HS-5 (cell line): ENCODE measurements at places on chromosomes 12 and 14.
A peak's percentile ranks its signal among the peaks of the same experiment; 100 is the strongest.

GRCh38 chr12:90075685-90076084, 367.0 kb upstream of the ATP2B1 start:
- DNase-seq = no peak

GRCh38 chr14:59595071-59595470, 18.5 kb upstream of the CCDC175 start:
- DNase-seq = no peak

DNA sequence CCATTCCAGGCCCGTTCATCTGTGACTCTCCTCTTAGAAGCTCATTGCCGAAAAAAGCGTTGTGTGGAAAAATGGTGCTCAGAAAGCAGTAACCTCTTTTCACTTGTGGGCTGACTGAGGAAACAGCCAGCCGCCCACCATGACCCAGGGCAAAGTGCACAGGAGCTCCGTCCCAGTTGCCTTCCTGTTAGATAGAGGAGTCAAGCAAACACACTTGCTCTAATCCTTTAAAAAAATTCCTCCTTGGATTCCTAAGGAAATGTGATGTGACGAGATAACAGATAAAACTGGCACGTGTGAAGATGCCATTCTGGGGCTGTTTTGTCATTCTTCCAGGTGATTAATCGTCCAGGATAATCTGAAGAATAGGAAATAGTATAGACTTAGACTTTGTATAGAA, 396.8 kb upstream of the DDHD1 start:
- no peak for DNase-seq

- no peak for DNase-seq
Observed at GRCh38 chr14:92704036-92704804, 44.2 kb downstream of the LGMN start.

GRCh38 chr12:68474467-68475204, 136.1 kb upstream of the RAP1B start:
- DNase-seq = no peak

DNA sequence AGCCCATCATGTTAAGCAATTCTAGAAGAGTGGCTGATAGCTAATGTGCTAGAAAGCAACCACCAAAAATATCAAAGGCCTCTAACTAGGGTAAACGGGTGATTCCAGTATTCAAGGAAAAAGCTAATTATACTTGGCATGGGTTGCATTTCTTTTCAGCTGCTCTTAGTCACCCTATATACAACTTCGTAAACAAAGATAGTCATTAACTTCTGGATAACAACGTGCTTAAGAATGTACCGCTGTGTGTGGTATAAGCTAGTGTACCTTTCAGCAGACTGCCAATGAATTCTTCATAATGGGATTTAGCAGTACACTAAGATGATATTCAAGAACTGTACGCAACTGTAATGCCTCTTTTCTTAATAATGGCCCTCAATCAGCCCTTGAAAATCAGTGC, 42.2 kb upstream of the SLC6A13 start:
- DNase-seq = no peak

- peak; percentile 34 for DNase-seq
Observed at GRCh38 chr14:74583689-74584434, 28.2 kb downstream of the LTBP2 start.

GRCh38 chr12:81196595-81196994, 118.7 kb downstream of the ACSS3 start:
- no peak for DNase-seq

DNA sequence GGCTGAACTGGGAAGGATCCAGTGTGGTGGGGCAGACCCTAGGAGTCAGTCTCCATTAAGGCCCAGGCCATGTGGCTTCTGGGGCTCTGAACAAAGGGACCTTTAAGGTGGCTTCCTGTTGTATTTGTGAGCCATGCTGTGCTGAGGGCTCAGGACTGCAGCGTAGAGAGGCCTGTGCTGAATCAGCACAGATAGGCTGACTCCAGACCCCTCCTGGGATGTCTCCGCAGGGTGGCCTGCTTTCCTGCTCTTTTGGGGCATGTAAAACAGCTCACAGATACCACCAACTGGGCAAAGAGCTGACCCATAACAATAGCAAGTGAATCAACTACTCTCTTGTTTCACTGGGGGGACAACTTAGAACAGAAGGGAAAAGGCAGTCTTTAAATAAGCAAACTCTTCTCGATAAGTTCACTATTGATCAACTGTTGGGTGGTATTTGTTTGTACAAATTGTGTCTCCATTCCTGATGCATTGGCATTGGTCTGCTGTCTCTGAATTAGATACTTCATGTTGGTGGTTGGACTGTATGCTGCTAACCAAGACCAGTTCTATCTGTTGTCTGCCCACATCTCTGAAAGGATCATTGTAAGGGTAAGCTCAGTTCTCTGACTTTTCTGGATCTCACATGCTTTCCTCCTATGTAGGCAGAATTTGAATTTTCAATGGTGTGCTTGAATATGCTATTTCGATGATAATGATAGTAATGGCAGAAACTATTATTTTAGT, 71.8 kb downstream of the MYRFL start:
- no peak for DNase-seq

DNA sequence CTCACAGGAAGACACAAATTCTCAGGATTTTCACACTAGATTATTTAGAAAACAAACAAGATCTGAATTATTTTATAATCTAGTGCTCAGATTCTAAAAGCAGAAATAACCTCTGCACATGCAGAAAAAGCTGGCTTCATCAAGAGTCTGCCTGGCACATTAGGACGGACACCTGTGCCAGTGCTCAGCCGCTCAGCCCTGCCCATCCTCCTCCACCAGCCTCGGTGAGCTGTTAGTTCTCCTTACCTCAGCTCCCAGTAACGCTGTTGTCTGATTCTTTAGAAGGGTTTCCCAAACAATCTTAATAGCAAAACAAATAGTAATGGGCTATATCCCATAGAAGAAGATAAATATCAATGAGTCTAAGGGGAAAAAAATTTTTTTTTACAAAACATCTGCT, 27.7 kb downstream of the DUSP16 start:
- no peak for DNase-seq

- no peak for DNase-seq
Observed at GRCh38 chr14:61753631-61754030, 8.6 kb upstream of the SNAPC1 start.

- no peak for DNase-seq
Observed at GRCh38 chr12:89070603-89071002, 281.7 kb downstream of the DUSP6 start.

DNA sequence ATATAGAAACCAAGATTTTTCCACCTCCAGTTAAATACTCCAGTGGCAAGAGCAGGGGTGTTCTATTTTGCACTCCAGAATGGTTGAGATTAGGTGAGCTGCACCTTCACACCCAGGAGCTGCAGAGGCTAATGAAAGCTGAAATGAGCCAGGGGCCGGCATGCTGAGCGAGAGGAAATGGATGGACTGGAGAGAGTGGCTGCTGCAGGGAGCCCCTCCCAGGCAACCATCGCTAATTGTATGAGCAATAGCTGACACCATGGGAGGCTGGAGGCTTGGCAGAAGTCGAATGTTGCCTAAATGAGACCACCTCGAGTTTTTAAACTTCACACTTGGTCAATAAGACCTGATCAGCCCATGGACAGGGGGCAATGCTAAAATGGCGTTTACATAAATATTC, 301.8 kb upstream of the TMPO start:
- DNase-seq = no peak

- no peak for DNase-seq
Observed at GRCh38 chr14:30058401-30058800, 130.8 kb upstream of the PRKD1 start.

DNA sequence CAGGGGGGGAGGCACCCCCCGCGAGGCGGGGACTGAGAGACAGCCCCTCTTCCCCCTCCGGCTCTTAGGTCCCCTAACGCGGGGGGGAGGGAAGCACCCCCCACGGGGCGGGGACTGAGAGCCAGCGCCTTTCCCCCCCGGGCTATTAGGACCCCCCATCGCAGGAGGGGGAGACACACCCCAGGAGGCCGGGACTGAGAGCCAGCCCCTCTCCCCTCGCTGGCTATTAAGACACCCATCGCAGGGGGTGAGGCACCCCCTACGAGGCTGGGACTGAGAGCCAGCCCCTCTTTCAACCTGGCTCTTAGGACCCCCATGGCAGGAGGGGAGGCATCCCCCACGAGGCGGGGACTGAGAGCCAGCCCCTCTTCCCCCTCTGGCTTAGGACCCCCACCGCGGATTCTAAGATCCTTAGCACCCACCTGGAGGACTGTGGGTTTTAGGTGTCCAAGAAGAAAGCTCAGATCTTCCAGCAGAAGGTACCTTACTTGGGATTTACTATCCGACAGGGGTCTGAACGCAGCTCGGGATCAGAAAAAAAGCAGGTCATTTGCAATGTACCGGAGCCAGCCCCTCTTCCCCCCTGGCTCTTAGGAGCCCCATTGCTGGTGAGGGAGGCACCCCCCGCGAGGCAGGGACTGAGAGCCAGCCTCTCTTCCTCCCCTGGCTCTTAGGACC, 197.8 kb upstream of the PZP start:
- DNase-seq = no peak

- DNase-seq = no peak
Observed at GRCh38 chr12:1992732-1993131, 11.5 kb downstream of the DCP1B start.

DNA sequence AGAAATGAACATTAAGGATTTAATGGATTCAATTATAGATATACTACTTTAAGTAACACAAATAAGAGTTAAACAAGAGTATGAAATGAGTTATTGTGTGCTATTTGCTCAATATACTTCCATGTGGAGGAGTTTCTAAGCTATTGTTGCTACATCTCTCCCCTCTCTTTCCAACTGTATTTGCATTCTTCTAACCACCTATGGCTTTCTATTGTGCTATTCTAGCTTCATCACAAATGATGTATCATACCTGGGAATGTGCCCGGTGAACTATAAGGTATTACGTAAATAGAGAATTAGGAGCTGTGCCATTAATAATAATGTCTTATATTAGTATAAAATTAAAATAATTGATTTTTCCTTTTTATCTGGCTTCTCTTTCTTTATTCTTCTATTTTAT, 87.1 kb upstream of the PLEKHG7 start:
- no peak for DNase-seq

- no peak for DNase-seq
Observed at GRCh38 chr14:28012629-28013415, 753.8 kb upstream of the FOXG1 start.

GRCh38 chr12:85866986-85867776, 6.9 kb upstream of the NTS start:
- DNase-seq = peak; percentile 35

GRCh38 chr14:94685681-94686485, 73.7 kb downstream of the SERPINA3 start:
- no peak for DNase-seq

- no peak for DNase-seq
Observed at GRCh38 chr14:96082420-96083300, 43.5 kb downstream of the C14orf132 start.

- DNase-seq = no peak
Observed at GRCh38 chr12:76920172-76921099, 41.6 kb upstream of the CSRP2 start.

DNA sequence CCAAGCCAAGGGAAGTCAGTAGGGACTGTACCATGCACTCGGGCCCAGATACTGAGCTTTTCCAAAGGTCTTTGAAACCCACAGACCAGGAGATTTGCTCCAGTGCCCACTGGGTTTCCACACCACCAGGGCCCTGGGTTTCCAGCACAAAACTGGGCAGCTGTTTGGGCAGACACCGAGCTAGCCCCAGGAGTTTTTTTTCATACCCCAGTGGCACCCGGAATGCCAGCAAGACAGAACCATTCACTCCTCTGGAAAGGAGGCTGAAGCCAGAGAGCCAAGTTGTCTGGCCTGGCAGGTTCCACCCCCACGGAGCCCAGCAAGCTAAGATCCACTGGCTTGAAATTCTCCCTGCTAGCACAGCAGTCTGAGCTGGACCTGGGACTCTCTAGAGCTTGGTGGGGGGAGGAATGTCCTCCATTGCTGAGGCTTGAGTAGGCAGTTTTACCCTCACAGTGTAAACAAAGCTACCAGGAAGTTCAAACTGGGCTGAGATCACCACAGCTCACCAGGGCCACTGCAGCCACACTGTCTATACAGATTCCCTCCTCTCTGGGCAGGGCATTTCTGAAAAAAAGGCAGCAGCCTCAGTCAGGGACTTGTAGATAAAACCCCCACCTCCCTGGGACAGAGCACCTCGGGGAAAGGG, 793.7 kb downstream of the RPS29 start:
- DNase-seq = no peak

DNA sequence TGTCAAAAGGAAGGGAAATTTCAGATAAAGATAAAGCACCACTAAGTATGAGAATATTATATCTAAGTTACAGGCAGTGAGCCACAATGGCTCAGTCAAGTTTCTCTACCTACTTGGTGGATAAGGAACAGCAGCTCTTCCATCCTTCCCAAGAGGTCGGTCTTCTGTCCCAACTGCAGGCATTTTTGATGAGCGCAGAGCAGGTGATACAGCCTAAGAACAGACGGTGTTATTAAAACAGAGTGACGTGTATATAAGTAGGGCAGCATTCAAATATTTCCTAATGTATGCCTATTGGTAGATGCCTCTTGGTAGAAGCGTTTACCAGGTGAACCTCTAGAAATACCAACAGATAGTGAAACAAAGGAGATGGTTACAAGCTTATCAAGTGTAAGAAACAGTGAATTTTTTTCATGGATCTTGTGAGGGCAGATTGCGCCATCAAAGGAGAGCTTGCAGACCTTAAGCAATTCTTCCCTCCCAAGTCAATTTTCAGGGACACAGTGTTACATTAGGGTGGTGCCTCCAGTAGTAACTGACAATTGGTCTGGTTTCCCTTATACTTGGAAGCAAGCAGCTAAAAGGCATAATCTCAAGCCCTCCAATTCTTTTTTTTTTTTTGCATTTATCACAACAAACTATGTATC, 274.5 kb downstream of the MED13L start:
- no peak for DNase-seq

DNA sequence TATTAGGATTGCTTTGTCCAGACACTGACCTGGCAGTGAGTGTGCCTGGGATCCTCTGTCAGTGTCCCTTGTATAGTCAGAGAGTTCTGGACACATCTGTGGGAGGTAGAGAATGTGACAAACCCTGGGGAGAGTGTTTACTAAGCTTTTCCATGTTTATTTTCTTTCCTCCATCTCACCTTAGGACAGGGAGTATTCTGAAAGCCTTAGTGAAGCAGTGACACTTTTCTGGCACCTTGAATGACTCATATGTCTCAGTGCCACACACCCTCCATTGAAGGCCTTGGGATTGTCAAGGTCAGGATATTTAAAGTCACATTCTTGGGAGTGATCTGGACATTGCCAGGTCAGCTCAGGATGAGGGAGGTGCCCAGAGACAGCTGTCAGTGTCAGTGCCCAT, 34.9 kb upstream of the CTDSP2 start:
- no peak for DNase-seq
